ENCODE measurements at places on chromosomes 6 and 20.

- DNase-seq = no peak
Observed at GRCh38 chr20:59832406-59833363, 100.8 kb downstream of the SYCP2 start.

DNA sequence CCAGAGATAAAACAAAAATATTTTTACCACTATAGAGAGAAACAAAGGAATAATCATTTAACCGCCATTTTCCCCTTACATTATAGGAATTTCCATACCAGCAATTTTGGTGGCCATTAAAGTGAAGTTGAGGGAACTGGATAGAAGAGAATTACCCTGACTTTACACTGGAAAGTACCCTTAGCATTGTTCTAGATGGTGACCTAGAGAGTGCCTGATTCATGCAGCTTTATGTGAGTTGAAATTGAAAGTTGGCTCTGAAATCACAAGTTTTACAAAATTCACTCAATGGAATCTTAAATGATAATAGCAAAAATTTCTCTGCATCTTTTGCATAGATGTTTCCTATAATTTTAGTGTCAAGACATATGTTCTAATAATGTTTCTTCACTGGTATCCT lies 55.7 kb upstream of the PREP start:
- no peak for DNase-seq

DNA sequence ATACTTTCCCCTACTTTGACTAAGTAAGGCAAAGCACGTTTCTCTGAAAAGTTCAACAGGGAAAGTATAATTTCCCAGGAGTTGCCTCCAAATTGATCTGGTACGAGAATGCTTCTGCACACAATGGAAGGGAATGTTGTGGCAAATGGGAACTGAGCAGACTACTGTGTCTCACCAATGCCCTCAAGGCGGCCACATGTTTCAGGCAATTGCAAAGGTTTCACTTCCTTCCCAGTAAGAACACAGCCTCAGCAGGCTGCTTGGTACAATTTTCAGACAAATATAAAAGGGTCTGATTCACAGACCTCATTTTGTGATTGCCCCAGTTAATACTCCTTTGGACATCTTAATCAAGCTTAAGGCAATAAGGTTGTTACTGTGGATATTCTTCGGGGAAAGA lies 71.2 kb downstream of the KIAA0319 start:
- no peak for DNase-seq

DNA sequence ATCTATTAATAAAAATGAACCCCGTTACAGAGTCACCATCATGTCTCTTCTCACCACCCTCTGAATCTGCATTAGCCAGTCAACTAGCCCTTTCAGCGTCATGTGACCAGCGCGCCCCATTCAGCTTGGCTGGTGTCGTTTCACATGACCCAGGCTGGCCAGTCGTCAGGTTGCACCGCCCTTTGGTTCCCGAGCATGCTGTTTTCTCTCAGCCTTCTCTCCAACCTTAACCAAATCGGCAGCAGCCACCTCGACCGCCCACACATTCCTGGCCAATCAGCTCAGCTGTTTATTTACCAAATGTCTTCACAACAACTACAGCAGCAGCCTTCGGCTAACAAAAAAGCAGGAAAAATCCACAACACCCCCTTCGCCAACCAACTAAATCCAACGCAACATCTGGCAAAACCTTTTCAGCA lies 5.6 kb downstream of the SRSF3 start:
- no peak for DNase-seq

DNA sequence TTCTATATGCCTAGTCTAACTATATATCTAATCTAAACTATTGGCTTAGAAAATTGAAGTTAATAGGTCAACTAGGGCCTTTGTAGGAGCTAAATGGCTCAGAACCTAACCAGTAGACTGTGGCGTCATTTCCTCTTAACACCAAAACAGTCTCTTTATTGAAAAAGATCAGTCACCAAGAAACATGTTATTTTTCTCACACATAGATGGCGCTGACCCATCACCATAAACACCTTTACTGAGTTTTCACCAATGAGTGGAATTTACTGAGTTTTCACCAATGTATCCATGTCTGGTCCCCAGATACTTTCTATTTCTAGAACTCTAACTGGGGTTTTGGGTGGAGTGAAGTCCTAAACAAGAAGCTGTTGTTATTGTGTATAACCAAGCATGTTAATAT lies 636.0 kb downstream of the BCKDHB start:
- peak; percentile 26 for DNase-seq

DNA sequence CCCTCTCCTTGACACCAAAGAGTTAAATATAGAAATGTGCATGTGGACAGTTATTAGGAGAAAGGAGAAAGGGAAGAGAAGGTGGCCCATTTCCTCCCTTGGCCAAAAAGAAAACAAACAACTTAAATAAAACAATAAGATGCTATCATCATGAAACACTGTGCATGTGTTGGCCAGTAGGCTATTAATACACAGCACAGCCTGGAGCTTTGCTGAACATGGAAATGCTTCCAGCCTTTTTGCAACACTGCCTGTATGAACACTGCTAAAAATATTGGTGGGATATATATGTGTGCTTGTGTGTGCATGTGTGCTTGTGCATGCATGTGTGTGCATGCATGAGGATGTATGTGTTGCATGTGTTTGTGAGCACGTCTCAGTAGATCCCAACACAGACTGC lies 100.4 kb downstream of the LY86 start:
- DNase-seq = no peak

DNA sequence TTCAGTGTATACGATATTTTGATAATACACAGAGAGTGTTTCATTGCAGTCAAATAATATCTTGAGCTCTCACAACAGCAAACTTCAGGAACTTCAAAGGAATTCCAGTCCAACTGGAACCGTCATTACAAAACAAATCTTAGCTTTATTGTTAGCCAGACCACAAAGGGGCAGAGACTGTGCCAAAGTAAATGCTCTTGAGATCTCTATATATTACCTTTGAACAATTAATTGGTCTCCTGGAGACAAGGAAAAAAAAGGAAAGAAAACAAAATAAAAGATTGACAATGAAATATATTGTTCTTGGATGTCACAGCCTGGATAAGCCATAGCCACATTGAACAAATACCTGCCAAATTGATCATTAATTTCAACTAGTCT lies 70.0 kb downstream of the FOXC1 start:
- DNase-seq = no peak

- DNase-seq = peak; percentile 52
Observed at GRCh38 chr6:133609415-133610226, 279.3 kb upstream of the TCF21 start.

Measured in kidney capillary endothelial cell (primary cell).